ENCODE measurements at places on chromosomes 4 and X.

- DNase-seq, result no peak
Measured at GRCh38 chr4:67234296-67234695, 311.0 kb downstream of the CENPC start.

- DNase-seq, result no peak
Measured at GRCh38 chrX:153522259-153522658, 4.8 kb downstream of the ATP2B3 start.

GRCh38 chr4:14802596-14802995 is 199.7 kb upstream of the CPEB2 start:
- no peak for DNase-seq

- DNase-seq, result no peak
Measured at GRCh38 chrX:40483502-40483901, 97.3 kb upstream of the ATP6AP2 start.

DNA sequence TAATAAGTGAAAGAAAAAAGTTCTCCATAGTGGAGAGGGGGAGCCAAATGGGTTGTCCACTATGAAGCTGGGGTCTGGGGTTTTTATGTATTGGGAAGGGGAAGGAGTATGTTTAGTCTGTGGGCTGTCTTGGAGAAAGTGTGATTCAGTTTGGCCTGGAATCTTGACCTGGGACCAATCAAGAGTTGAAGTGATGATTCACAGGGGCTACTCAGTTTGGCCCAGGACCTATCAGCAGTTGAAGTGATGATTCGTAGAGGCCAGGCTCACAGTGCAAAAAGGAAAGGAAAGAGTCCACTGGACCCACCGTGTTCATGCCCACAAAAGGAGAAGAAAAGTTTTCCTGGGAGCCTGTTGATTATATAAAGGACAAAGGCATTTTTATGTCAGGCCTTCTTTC is 47.3 kb upstream of the RAB9B start:
- DNase-seq, result no peak

DNA sequence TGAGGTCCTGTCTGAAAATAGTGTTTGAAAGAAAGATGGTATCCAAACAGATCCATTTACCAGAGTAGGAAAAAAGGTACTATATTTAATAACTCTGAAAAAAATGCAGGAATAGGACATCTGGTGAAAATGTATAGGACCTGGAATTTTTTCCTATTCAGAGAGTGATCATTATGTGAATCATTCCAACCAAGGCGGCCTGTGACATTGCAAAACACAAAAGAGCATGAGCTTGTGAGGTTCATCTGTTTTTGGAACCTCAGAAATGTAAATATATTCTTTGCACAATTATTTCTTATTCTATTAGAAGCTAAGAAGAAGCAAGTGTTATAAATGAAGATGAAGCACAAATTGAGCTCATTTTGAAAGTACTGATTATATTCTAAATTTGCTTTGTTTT is 2.0 kb downstream of the C4orf51 start:
- no peak for DNase-seq

- no peak for DNase-seq
Measured at GRCh38 chr4:148034813-148035212, 302.9 kb downstream of the ARHGAP10 start.

- DNase-seq, result no peak
Measured at GRCh38 chrX:7985568-7985967, 58.4 kb upstream of the PNPLA4 start.

DNA sequence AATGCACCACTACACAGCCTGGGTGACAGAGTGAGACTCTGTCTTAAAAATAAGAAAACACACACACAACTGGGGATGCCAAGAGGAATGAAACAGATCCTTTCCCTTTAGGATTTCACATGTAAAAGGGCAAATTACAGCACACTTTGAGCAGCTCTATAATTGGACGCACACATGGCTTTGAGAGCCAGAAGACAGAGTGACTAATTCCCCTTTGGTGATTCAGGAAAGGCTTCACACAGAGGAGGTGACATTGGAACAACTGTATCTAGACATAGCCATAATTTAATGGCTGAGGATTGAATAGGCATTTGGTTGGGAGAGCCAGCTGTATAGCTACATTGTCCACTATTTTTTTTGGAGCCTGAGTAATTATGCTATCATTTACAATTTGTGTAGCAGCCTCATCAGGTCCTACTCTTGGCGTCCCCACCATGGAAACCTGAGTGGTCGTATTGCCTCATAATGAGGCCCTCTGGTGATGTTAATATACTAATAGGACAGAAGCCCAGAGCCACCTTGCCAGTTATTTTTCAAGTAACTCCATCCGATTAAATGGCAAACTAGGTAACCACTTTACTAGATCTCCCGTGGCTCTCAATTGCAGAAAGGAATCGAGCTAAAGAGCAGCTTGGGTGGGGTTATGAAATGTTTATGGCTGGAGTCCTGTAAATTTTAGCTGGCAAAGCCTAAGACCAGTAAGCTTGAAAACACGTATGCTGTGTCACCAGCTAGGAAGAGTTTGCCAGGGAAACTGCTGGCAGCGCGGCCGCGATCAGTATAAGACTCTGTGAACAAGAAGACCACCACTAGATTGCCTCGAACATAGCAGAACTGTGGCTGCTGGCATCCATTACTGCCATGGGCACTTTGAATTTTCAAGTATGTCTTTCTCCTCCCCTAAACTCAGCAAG is 8.5 kb upstream of the PPEF1 start:
- DNase-seq, result no peak

GRCh38 chrX:15298201-15298600 is 17.2 kb downstream of the ASB11 start:
- no peak for DNase-seq

DNA sequence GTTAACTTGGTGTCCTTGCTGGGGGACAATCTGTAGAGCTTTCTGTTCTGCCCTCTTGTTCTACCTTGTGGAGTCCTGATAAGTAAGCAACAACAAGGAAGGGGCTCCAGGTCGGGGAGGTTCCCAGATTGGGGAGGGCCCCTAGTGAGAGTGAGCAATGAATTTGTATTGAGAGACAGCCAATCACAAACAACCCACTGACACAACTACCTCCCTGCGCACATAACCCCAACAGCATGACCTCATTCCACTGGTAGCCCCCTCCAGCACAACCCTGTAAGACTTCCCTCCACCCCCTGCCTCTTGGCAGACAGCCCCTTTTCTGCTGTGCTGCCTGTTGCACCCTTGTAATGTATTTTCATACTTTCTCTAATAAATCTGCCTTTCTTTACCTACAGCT is 19.7 kb upstream of the PNPLA4 start:
- DNase-seq, result no peak
